ENCODE measurements at places on chromosomes 7 and 10. TPM values are rescaled to one million over a fixed set of nuclear protein-coding genes. Genes with fewer than 3 reads are reported as not detected.

DNA sequence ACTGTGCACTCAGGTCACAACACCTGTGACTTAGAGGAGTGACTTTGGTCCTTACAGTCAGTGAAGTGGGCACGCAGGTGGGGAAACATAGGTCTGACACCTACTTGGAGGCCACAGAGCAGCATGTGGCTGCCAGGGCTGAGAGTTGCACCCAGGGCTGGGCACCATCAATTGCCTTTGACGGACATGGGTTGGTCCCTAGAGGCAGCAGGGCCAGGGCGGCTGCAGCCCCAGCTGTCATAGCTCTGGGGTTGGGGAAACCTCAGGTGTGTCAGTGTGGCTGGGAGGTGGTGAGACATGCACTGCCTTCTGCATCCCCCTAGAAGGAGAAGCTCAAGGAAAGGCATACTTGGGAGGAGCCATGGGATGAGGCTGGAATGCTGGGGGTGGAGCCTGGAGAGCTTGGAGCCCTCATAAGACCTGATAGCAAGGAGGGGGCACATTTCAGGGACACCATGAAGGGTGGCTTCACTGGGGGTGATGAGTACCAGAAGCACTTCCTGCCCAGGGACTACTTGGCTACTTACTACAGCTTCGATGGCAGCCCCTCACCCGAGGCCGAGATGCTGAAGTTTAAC lies at the start of gene INMT:
Gene INMT (plus strand): TSS at position 440 of the 578 bp plus-strand sequence. CDS start 16 bp downstream, at position 456.
- DNase-seq = no peak

- no peak for DNase-seq
These were observed 7.3 kb upstream of the FEZF1 start for GRCh38 chr7:122311734-122312450.

DNA sequence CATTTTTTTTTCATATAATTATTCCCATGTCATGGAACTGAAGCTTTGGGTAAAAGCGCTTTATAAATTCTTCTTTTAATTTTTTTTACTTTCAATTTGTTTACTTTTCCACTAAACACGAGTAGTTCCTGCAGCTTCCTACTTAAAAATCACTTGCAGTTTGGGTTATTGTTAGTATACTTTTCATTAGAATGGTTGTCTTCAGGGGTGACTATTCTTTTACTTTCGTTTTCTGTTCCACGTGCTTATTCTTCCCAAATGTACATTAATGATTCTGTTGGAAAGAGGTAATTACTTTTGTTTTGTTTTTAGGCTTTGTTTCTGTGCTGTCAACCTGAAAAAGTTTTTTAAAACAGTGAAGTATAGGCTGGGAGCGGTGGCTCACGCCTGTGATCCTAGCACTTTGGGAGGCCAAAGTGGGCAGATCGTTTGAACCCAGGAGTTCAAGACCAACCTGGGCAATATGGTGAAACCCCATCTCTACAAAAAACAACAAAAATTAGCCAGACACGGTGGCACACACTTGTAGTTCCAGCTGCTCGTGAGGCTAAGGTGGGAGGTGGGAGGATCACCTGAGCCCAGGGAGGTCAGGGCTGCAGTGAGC lies 5.2 kb upstream of the CFAP69 start:
- no peak for DNase-seq

DNA sequence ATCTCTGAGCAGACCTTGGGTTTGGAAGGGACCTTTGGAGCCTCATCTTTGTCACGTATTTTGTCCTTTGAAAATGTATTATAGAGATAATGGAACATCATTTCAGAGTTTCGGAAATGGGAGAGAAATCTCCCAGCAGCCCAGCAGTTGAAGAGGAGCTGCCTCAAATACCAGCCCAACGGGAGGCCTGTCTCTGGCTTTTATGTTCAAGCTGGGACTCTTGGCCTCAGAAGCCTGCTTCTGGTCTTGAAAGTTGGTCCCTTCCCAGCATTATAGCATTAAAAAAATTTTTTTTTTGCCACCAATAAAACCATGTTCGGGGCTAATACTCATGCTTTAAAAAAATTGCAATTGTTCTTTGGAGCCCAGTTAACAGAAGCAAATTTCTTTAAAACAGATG lies 73.4 kb upstream of the CTBP2 start:
- DNase-seq = no peak

DNA sequence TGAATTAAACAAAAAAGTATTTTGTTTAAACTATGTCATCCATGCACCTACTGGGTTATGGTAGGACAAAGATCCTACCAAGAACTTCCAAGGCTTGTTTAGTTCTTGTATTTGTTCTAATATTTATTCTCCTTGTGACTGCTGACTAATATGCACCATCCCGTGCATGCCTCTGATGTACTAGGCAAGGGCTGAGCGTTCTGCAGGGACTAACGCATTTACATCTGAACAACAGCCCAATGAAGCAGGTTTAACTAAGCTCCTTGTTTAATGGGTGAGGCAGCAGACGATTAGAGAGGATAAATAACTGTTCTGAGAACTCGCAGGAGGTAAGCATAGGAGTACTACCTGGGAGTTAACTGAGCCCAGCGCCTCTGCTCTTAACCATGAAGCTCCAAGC lies 64.9 kb downstream of the KIAA1549 start:
- no peak for DNase-seq

DNA sequence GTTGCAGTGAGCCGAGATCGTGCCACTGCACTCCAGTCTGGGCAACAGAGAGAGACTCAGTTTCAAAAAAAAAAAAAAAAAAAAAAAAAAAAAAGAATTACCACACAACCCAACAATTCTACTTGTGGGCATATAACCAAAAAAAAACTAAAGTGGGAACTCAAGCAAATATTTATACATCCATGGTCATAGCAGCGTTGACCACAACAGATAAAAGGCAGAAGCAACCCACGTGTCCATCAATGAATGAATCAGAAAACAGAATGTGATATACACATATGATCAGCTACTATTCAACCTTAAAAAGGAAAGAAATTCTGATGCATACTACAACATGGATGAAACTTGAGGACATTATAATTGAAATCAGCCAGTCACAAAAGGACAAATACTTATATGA lies 179.3 kb upstream of the NEBL start:
- no peak for DNase-seq

DNA sequence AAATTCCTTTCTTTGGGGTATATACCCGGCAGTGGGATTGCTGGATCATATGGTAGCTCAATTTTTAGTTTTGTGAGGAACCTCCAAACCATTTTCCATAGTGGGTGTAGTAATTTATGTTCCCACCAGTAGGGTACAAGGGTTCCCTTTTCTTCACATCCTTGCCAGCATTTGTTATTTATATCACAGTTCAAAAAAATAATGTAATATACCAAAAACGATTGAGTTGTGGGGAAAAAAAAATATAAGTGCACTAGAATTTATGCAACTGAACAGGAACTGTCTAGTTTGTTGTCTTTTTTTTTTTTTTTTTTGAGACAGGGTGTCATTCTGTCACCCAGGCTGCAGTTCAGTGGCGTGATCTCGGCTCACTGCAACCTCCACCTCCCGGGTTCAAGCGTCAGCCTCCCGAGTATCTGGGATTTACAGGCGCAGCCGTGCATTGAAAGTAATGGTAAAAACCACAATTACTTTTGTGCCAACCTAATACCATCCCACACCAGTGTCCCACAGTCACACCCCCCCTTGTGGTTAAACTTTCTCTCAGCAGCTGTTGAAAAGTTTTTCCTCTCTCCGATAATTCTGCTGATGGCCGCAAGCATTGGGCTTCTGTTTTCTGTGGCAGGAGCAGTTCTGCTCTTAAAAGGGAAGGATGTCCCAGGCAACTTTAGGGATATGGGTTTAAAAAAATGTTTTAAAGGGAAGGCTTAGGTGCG lies 6.8 kb upstream of the LAT2 start:
- no peak for DNase-seq

DNA sequence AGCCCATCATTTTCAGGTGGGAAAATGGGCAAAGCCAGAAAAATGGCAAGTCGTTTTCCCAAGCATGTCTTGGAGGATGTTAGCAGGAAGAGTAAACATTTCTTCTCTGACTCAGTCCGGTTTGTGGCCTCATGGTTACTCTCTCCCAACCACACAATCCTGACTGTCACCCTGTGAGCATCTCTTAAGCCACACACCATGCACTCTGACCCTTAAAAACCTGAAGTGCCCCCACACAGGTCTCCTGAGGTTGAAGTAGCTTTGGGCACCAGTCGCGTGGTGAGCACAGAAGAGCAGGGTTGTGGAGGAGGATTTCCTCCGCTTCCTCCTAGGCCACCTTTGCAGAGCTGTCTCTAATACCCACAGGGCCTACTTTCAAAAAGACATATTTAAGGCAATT lies 387.3 kb upstream of the NPVF start:
- DNase-seq = no peak

DNA sequence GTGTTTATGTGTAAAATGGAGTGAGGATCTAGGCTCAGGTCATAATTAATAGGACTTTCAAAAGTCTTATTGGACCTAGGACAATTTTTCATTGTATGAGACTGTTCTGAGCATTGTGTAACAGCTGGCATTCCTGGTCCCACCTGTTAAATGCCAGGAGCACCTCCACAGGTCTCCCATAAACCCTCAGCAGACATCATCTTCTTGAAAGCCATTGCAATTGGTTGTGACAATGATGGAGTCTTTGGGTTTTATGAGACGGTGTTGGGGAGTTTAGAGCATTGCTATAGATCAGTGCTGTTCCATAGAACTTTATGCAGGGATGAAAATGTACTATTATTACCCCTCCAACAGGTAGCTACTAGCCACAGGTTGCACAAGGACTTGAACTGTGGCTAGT lies 108.9 kb downstream of the ORC5 start:
- no peak for DNase-seq

DNA sequence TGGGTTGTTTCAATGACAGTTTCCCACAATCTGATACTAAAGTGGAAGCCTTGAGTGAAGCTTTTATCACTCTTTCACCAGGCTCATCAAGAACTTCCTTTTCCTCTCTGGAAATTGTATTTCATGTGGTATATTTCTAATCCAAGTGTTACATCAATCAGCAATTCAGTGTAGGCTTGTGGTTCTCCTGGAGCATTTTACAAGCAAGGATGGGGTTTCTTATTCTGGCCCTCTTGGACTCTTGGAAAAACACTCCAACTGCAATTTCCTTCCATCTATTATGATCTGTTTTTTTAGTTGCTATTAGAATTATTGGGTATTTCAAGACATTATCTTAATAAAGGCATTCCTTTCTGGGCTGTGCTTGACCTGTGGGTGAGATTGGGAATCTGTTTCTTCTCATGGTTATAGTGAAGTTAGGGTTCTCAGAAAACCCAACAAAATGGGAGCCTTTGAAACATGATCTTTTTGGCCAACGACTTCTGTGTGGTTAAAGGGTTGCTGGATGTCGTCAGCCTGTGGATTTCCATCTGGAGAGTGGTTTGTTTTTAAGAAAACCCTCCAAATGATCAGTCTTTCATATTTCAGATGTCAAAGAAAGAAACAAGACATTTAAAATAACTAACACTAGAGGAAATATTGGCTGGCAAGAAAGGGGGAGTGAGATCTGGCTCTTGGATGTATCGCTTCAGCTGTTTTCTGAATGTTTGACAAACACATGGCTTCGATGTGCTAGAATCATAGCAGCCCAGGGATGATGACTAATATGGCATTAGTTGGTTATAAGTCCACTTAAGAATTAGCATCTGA lies 540.2 kb downstream of the LRMDA start:
- DNase-seq = no peak

GRCh38 chr7:72706521-72706920 lies 121.5 kb downstream of the TYW1B start:
- DNase-seq = no peak

DNA sequence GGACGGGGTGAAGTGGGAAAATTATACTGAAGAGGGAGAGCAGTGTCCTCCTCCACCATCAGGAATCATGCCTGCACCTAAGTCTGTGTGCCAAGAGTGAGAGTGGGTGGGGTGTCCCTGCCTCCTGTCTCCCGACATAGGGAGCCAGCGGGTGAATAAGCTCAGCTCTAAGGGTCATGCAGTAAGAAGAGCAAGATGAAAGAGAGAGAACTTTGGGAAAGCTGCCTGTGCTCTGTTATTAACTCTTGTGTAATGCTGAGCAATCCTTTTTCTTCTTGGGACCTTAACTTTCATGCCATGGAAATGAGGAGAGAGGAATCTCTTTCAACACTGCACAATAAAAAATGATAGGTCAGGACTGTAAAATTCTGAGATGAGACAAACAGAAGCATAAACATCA lies 7.9 kb upstream of the TCAF1 start:
- DNase-seq = no peak

DNA sequence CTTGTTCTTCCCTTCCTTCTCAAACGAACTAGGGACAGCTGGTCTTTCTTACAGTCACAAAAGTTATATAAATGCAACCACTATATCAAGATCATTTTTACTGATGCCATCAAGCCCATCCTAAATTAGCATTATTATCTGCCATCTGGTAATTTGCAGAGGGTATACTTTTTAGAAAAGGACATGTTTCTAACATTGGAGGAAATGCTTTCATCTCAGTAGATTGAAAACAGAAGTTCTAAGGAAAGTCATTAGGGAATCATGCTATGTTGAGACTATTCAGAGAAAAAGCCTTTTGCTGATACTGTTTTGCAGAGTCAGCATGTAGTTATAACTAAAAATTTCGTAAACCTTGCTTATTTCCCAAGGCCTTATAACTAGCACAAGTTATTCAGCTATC lies 146.7 kb downstream of the WNT2 start:
- no peak for DNase-seq

DNA sequence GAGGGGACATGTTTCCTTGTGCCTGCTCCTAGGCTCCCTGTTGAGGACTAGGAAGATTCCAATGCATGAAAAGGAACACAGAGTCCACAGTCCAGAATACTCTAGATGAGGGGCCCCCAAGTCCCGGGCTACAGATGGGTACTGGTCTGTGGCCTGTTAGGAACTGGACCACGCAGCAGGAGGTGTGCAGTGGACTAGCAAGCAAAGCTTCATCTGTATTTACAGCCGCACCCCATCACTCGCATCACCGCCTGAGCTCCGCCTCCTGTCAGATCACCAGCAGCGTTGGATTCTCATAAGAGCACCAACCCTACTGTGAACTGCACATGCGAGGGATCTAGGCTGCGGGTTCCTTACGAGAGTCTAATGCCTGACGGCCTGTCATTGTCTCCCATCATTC lies 233.0 kb upstream of the MKLN1 start:
- DNase-seq = no peak

DNA sequence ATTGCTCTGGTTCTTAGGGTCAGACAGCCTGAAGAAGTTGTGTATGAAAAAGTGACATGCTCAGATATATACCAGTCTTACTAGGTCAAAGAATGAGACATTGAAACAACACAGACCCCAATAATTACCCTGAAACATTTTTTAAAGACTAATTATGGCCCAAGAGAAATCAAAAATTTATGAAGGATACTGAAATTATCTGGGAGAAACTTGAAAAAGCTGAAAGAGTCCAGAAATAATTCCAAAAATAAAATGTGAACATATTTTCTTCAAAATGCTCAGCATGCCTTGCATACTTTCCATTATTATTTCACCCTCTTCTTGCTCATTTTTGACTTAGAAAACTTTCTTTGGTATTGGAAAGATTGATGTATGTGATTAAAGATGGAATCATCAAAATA lies 198.9 kb upstream of the CCDC6 start:
- no peak for DNase-seq

- no peak for DNase-seq
These were observed 795.6 kb downstream of the PHTF2 start for GRCh38 chr7:78594156-78594555.

PAOX gene
- total RNA-seq = 8.1 TPM

HABP2 gene
- total RNA-seq = not detected

SLC29A4 gene
- total RNA-seq = 8.9 TPM

SPDYE2B gene
- not detected for total RNA-seq

ASZ1 gene
- total RNA-seq = not detected

SUPV3L1 gene
- total RNA-seq = 19.7 TPM

Measured in lower leg skin (tissue), 4 donors.